Stimulated activated CD8-positive, alpha-beta memory T cell treated with anti-CD3 and anti-CD28 coated beads, Interleukin-7, amount 100 ng/mL, for 48 hours (primary cell): ENCODE measurements at places on chromosomes 3 and 15.

- DNase-seq, result no peak
Measured at GRCh38 chr3:123028233-123028828, 768 bp upstream of the SEMA5B start.

GRCh38 chr15:65101891-65102708, 12.9 kb downstream of the UBAP1L start:
- DNase-seq, result no peak

DNA sequence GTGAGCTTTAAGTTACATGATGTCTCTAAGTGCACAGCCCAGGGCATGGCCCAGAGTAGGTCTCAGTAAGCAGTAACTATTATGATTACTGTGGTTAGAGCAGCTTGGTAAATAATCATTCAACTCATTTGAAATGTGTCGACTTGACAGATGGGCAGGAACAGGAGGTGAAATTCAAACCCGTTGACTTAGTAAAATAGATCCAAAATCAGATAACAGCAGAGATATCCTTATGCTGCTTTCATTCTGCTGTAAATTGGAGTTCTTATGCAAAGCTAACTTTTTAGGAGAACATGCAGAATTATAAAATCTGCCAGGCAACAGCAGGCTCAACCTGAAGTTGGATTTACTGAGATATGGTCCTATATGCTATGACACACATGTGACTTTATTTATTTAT, 118.7 kb upstream of the KLHL25 start:
- DNase-seq, result no peak

- DNase-seq, result no peak
Measured at GRCh38 chr3:154783061-154783460, 297.1 kb upstream of the MME start.

GRCh38 chr15:64343222-64343621, 12.8 kb downstream of the CSNK1G1 start:
- no peak for DNase-seq

GRCh38 chr15:31262901-31263671, 63.5 kb upstream of the KLF13 start:
- DNase-seq, result no peak
